ENCODE measurements at places on chromosomes 1 and 21.

GRCh38 chr1:211895126-211895759 lies 64.7 kb upstream of the LPGAT1 start:
- DNase-seq, result no peak

- DNase-seq, result peak; percentile 99
These were observed at the start of gene THEM4 for GRCh38 chr1:151909167-151910149. Gene THEM4 (minus strand): TSS chr1:151909511. CDS start chr1:151909458, 53 bp downstream.

- DNase-seq, result no peak
These were observed 241.1 kb downstream of the NPHP4 start for GRCh38 chr1:5751163-5751540.

- peak; percentile 96 for DNase-seq
These were observed at the start of gene PGBD5 for GRCh38 chr1:230426246-230427093. Gene PGBD5 (minus strand): TSS chr1:230426332. CDS start chr1:230425928, 404 bp downstream.

DNA sequence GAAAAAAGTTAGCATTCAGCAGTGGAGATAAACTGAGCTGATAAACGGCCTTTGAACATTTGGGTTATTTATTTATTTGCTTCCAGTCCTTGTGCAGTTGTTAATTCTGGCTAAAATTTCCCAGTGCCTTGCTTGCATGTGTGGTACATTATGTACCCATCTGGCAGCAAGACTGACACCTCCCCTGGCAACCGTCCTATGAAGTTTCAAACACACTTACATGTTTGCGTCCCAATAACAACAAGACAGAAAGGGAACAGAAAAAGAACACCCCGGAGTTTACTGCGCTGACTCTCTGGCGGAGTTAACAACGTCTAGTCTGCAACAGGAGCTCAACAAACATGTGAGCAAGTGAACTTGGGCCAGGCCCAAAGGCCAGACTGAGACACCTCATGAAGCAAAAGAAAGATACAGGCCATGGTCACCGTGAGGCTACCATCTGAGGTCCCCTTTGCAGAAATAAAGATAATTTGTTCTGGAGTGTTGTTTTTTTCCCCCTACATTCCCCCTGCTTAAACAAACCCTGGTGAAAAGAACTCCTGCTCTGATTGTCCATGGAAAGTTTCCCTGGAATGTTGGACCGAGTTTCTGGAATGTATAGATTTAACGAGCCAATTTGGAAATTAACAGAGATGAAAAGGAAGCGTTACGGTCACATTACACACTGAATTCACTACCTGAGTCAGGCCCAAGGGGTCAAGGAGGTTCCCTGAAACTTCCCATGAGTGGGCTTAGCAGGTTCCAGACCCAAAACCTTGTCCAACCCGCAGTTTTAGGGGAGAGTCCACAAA lies 33.4 kb downstream of the TRABD2B start:
- no peak for DNase-seq

- no peak for DNase-seq
These were observed 150.2 kb upstream of the CD34 start for GRCh38 chr1:208061118-208061517.

GRCh38 chr1:97050506-97050905 lies 328.9 kb downstream of the PTBP2 start:
- DNase-seq, result peak; percentile 21

DNA sequence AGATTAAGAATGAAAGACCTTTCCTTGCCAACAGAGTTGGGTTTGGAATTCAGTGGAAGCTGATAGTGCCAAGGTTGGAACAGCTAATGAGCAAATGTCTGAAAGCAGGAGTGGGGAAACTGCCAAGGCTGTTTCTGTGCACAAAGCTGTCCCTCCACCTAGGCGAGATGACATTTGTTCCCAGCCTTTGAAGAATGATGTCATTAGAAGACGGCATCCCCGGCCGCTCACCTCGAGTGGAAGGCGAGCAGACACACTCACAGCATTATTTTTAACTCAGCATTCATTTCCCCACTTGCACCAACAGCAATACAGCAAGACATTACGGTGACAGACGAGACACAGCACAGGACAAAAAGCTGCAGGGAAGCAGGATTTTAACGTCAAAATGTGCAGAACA lies 463.9 kb downstream of the PCP4 start:
- DNase-seq, result no peak

GRCh38 chr1:95073446-95073845 lies 695 bp upstream of the ALG14 start:
- no peak for DNase-seq

Data from GM03348 (cell line).